ENCODE measurements at places on chromosomes 1 and 21.

DNA sequence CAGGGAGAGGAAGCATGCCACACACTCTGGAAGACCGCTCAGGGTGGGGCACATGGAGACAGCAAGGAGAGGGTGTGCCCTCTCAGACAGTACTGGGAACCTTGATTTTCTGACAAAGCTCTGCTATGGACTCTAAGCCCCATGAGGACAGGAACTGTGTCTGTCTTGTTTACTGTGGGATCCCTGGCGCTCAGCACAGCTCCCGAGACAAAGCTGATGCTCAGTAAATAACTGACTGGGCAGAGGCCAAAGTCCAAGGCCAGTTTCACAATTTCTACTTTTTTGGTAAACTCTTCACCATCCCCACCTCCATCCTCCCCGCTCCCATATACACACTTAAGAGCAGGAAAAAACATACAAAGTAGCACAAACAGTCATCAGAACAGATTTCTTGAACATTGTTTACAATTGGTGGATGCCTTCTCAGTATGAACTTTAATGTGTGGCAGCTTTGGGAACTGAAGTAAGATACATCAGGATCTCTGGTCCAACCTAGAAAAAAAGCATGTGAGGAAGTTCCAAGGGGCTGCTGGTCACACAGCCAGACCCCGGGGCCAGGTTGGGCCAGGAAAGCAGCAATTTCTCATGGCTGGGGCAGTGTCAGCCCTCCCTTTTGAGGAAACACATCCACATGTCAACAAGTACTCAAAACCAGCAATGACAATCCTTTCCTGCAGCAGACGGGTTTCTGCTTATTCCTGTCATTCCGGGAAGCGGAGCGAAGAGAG lies 5.6 kb upstream of the AHCYL1 start:
- no peak for DNase-seq

GRCh38 chr1:177913762-177914540 lies 55.9 kb downstream of the SEC16B start:
- no peak for DNase-seq

- DNase-seq = no peak
These were observed 125 bp downstream of the ATP5PF start for GRCh38 chr21:25734654-25734903.

- DNase-seq = no peak
These were observed 131.2 kb downstream of the AK5 start for GRCh38 chr1:77412820-77413530.

DNA sequence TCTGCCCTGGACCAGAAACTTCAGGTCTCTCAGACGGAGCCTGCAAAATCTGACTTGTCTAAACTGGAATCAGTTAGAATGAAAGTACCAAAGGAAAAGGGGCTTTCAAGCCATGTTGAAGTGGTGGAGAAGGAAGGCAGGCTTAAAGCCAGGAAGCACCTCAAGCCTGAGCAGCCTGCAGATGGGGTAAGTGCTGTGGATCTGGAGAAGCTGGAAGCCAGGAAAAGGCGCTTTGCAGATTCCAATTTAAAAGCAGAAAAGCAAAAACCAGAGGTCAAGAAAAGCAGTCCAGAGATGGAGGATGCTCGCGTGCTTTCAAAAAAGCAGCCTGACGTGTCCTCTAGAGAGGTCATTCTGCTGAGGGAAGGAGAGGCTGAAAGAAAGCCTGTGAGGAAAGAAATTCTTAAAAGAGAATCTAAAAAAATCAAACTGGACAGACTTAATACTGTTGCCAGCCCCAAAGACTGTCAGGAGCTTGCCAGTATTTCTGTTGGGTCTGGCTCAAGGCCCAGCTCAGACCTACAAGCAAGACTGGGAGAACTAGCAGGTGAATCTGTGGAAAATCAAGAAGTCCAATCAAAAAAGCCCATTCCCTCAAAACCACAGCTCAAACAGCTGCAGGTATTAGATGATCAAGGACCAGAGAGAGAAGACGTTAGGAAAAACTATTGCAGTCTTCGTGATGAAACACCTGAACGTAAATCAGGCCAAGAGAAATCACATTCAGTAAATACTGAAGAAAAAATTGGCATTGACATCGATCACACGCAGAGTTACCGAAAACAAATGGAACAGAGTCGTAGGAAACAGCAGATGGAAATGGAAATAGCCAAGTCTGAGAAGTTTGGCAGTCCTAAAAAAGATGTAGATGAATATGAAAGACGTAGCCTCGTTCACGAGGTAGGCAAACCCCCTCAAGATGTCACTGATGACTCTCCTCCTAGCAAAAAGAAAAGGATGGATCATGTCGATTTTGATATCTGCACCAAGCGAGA lies 46.6 kb downstream of the ZBTB17 start:
- DNase-seq = no peak

- DNase-seq = no peak
These were observed 50.5 kb downstream of the RASSF5 start for GRCh38 chr1:206557636-206558473.

- no peak for DNase-seq
These were observed 22.2 kb upstream of the ZNF678 start for GRCh38 chr1:227541129-227541528.

GRCh38 chr1:26450908-26451307 lies 18.8 kb downstream of the DHDDS start:
- DNase-seq = no peak

GRCh38 chr21:27021046-27021445 lies 54.2 kb upstream of the ADAMTS5 start:
- DNase-seq = no peak

GRCh38 chr1:43444836-43445235 lies 8.9 kb downstream of the HYI start:
- DNase-seq = no peak

DNA sequence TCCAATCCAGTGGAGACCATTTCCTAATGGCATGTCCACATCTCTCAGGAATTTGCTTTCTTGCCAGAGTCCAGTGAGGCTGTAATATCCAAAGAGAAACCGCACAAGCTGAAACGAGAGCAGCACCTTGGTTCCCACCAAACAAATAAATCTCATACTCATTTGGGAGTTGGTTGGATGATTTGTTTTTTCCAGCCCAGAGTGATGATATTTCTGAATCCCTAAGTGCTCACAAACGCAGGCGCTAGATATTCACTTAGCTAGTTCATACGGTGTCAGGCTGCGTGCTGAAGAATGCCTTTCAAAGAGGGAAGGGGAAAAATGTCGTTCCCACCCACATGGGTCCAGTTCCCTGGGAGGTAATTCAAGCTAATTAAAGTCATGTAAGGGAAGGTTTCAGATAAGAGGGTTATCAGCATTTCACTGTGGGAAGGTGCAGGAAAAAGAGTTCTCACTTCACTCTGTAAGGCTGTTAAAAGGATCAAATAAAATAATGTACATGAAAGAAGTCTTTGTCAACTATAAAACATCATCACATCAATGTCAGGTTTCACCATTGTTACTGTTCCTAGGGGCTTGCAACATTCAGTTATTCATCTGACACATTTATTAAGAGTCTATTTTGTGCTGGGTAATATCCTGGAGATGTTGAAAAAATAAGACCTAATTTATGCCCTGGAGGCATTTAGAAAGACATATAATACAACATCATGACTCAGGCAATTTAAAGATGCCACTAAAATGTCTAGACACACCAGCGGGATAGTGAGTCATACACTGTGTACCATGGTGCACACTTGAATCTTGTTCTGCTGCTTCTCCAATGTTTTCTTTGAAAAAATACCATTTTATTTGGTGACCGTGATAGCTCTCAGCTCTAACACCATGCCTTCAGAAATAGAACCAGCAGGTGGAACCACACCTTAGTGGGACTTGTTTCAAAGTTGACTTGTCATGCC lies 19.3 kb downstream of the DPT start:
- DNase-seq = no peak
